ENCODE measurements at places on chromosomes 5 and 9. TPM values are rescaled to one million over a fixed set of nuclear protein-coding genes. Genes with fewer than 3 reads are reported as not detected.

FYB1 gene
- total RNA-seq = 53.7 TPM

GRCh38 chr9:133673258-133673655 is 37.1 kb downstream of the DBH start:
- no peaks in the 10 kb centered on the region for H3K27me3 ChIP-seq
- DNase-seq = peak; percentile 66
- H3K27ac ChIP-seq = no peak overlapping the region

DNA sequence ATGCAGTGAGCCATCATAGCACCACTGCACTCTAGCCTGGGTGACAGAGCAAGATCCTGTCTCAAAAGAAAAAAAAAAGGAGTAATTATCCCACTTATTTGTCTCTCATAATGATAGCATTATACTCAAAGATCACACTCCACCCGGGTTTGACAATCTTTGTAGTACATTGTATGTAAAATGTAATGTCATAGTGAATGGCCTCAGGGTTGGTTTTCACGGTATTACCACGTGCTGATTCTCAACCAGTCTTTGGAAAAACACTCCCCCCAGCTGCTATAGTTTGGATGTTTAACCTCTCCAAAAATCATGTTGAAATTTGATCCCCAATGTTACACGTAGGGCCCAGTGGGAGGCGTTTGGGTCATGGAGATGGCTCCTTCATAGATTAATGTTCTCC is 402.4 kb upstream of the GRAMD2B start:
- H3K4me3 ChIP-seq = no peak overlapping the region
- H3K27ac ChIP-seq = no peak overlapping the region
- peaks cover 2% of the 10 kb centered on the region for H3K4me1 ChIP-seq
- no peaks in the 10 kb centered on the region for H3K36me3 ChIP-seq

GRCh38 chr9:93911136-93911745 is 43.9 kb downstream of the BARX1 start:
- H3K36me3 ChIP-seq = no peaks in the 10 kb centered on the region
- H3K27ac ChIP-seq = no peak overlapping the region
- no peak for DNase-seq
- H3K27me3 ChIP-seq = no peaks in the 10 kb centered on the region

- H3K27me3 ChIP-seq = no peaks in the 10 kb centered on the region
- H3K4me1 ChIP-seq = no peaks in the 10 kb centered on the region
- H3K4me3 ChIP-seq = no peak overlapping the region
- no peak for DNase-seq
- H3K27ac ChIP-seq = no peak overlapping the region
- no peaks in the 10 kb centered on the region for H3K36me3 ChIP-seq
These were observed 151.6 kb downstream of the SLIT3 start for GRCh38 chr5:169149317-169149716.

GRCh38 chr9:134463280-134463679 is 137.0 kb downstream of the RXRA start:
- no peaks in the 10 kb centered on the region for H3K27me3 ChIP-seq
- DNase-seq = no peak
- H3K36me3 ChIP-seq = no peaks in the 10 kb centered on the region
- H3K27ac ChIP-seq = no peak overlapping the region

DNA sequence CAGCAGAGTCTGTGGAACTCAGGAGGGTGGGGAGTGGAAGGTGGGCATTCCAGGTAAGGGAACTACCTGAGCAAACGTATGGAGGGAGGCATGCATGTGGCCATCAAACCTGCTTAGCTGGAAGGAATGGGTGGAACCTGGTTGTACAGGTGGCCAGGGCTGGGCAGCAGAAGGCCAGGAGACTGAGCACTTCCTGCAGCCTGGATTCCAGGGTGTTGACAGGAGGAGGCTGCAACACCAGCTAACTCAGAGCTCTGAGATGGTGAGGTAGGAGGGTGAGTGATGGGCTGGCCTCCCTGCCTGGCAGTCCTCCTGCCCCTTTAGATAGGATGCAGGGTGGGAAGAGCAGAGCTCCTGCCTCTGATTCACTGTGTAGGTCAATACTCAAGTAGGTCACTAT is 92.5 kb upstream of the CPEB4 start:
- no peak overlapping the region for H3K27ac ChIP-seq
- no peak overlapping the region for H3K4me3 ChIP-seq
- no peak for DNase-seq
- H3K27me3 ChIP-seq = no peaks in the 10 kb centered on the region

GRCh38 chr5:50687548-50687947 is 21.1 kb downstream of the PARP8 start:
- no peak overlapping the region for H3K4me3 ChIP-seq
- DNase-seq = no peak
- H3K27me3 ChIP-seq = no peaks in the 10 kb centered on the region
- no peaks in the 10 kb centered on the region for H3K36me3 ChIP-seq
- no peak overlapping the region for H3K27ac ChIP-seq

DNA sequence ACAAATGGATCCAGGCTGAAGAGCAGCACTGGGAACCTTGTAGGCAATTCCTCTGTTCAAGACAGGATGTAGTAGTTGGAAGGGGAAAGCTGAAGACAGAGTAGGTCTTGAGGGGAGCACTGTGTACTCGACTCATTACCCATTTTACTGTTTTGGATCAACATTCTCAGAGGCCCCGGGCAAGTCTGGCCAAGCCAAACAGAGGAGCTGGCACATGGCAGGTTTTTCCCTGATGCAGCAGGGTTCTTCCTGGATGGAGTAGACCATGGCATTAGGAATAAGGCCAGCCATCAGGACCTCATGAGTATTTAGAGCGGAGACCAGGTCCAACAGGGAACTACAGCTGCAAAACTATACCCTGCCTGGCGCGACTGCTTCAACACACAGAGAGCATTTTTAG is 4.4 kb downstream of the SVEP1 start:
- H3K36me3 ChIP-seq = no peaks in the 10 kb centered on the region
- no peak for DNase-seq
- H3K27ac ChIP-seq = no peak overlapping the region
- no peak overlapping the region for H3K4me3 ChIP-seq
- H3K4me1 ChIP-seq = no peaks in the 10 kb centered on the region
